ENCODE measurements at places on chromosomes 6 and 20.

GRCh38 chr6:65706436-65706835 is 590 bp downstream of the EYS start:
- DNase-seq = no peak

DNA sequence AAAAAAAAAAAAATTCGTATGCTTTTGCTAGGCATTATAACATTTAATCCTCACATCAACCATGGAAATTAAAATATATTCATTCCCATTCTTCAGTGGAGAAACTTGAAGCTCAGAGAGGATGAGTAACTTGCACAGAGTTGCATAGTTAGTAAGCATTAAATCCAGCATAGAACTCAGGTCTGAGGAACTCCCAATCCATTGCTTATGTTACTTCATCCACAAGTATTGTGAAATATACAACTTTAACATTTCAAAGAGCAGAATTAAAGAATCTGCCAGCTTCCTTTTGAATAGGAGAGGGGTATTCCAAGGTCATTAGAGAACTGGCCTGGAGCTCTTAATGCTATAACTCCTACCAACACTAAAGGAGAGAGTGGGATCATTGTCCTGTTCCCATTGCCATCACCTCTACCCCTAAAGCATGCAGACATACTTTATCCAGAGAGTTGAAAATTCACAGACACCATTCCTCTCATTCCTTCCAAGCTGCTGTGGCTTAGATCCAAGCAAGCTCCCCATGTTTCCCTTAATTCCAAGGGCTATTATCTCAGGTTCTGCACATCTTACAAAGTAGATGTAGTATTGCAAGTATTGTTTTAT is 91.9 kb downstream of the FLRT3 start:
- no peak for DNase-seq

DNA sequence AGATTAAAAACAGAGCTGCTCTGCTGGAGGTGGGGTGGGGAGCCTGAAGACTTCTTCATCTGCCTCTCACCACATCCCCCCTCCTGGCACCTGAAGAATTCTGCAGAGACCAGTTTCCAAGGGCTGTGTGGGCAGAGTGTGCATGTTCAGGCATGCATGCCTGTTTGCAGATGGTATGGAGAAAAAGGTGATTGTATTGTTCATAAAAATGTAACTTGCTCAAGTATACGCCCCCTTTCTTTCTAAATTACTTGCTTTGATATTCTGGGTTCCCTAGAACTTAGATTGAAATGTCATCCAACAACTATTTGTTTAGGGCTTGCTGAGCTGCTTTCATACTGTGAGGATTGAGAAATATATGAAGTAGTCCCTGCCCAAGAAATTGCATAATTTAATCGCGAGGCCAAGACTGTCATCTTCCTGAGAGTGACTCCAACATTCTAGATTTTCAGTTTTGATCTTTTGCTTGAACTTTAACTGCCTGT is 83.6 kb downstream of the LCA5 start:
- DNase-seq = no peak

DNA sequence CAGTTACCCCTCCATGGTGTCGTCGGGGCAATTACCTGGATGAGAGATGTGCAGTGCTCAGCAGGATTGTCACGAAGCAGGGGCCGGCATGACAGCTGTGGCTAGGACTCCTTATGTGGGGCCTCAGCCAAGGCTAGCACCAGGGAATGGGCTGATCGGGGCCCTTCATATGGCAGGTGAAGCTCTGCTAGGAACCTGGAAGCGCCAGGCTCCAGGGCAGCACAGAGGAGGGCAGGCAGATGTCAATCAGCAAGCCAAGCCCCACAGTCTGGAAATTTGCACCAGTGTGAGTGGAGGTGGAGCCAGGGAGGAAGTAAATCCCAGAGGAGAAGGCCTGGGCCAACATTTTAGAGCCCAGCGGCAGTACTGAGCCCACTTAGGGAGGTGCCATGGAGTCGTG is 21.2 kb downstream of the SYNDIG1 start:
- no peak for DNase-seq

DNA sequence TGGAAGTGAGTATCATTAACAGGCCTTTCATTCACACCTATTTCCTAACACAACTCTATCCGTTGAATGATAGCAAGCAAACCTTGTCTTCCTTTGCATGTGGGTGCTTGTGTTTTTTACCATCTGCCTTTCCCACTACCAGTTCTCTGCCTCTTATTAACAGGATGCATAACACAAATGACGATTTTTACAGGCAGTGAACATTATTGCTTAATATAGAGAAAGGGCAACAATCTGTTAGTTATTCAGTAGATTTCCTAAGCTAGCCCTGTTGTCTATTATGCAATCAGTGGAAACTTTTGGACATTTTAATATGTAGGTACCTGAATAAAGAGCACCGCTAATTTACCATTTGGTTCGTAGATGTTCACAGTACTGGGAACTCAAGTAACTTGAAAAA is 348.8 kb upstream of the PLCB4 start:
- DNase-seq = no peak

- DNase-seq = no peak
These were observed 51.8 kb upstream of the APCDD1L start for GRCh38 chr20:58566981-58567380.

DNA sequence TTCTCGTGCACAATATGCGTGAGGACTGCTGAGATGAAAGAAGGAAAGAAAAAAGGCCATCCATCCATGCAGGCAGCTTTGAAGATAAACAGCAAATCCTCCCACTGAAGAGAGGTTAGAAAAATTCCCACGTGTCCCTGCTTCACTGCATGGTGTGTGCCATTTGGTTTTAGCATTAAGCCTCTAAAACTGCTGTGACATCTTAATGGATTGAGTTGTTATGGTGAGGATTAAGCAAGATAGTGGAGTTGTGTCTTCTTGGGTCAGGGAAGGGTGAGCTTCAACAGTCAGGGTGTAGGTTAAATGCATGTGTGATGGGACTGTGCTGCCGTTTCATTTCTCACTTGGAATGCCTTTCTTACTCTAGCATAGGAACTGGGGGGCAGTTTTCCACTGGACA is 50.5 kb downstream of the ZNF831 start:
- DNase-seq = no peak

- no peak for DNase-seq
These were observed 5.7 kb downstream of the EDN3 start for GRCh38 chr20:59305908-59306655.

DNA sequence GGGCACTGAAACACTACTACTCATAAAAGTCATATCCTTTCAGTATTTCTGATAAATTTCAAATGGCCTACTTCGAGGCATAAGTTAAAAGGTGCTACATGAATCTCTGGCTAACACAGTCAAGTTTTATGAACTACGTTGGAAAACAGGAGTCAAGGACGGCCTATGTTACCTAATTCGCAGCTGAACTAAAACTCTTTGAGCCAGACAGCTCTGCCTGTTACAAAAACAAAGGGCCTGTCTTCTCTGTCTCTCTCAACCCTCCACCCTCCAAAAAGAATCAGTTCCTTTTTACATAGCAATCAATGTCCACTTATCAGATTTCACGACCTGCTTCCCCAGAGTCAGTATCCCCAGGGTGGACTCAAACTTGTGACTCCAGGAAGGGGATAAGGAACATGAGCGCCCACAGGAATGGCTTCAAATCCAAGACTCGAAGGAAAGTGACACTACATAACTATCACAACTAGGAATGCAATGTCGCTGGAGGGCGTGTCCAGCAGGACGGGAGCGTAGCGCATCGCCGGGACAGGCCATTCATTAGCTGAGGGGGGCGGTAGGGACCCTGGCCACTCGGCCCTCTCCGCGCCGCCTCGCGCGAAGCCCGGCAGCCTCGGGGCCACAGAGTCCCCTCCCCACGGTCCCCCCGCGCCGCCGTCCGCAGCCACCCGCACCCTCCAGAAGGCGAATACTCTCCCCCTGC is 591 bp downstream of the IBTK start:
- DNase-seq = no peak

- no peak for DNase-seq
These were observed 93.4 kb downstream of the ZMYND8 start for GRCh38 chr20:47263080-47263464.

DNA sequence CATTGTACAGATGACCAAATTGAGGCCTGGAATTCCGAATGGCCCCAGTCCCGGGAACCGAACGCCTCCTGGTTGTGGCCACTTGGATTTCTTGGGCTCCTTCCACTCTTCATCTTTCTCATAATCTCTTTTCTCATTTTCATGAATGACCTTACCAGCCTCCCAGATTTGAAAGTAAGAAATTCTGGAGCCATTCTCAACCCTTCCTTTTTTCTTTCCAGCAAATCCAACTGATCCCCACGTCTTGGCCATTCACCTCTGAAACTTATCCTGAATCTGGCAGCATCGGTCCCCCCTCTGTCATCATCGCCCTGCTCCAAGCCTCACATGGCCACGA is 5.9 kb upstream of the SLC12A5 start:
- DNase-seq = no peak

GRCh38 chr6:113564371-113565171 is 292.6 kb upstream of the MARCKS start:
- peak; percentile 14 for DNase-seq

DNA sequence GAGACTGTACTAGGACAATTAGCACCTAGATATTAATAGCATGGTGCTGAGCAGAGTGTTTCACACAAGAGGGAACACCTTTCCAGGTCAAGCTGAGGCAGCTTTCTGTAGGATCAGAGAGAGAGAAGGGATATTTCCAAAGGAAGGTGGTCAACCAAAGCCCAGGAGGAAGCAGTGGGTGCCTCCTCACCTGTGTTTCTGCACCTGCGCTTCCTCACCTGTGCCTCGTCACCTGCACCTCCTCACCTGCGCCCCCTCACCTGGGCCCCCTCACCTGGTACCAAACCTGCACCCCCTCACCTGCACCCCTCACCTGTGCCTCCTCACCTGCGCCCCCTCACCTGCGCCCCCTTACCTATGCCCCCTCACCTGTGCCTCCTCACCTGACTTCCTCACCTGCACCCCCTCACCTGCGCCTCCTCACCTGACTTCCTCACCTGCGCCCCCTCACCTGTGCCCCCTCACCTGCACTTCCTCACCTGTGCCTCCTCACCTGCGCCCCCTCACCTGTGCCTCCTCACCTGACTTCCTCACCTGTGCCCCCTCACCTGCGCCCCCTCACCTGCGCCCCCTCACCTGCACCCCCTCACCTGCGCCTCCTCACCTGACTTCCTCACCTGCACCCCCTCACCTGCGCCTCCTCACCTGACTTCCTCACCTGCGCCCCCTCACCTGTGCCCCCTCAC is 67.9 kb downstream of the TTLL2 start:
- DNase-seq = no peak

DNA sequence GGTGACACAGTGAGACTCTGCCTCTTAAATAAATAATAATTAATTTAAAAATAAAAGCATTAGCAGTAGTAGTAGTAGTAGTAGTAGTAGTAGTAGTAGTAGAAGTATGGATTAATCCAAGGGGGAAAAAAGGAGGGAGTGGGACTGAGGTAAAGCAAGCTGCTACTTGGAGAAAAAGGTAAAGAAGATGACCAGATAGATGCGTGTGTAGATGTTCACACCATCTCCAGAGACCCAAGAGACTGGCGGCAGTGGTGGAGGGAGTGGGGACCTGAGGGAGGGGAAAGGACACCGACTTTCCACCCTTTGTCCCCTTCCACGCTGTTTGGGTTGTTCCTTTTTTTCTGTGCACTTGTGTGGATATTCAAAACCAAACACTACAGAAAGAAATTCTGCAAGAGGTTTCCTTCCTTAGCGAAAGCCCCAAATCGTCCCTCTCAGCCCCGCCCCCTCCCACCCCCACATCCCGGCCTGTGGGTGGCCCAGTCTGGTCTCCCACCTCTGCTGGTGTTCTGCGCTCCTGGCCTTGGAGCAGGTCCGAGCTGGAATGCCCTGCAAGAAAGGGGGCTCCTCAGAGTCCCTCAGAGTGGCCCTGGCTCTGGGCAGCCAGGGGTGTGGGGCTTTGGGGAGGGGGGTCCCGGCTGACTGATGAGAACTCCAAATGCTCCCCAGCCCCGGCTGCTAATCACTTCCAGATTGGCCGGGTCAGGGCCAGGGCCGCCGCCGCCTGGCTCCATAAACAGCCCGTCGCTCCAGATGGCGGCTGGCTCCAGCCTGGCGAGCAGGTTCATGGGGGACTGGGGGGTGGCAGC is 60.2 kb downstream of the UBE2V1 start:
- no peak for DNase-seq

- no peak for DNase-seq
These were observed 227.2 kb upstream of the ASCC3 start for GRCh38 chr6:101108286-101108685.

DNA sequence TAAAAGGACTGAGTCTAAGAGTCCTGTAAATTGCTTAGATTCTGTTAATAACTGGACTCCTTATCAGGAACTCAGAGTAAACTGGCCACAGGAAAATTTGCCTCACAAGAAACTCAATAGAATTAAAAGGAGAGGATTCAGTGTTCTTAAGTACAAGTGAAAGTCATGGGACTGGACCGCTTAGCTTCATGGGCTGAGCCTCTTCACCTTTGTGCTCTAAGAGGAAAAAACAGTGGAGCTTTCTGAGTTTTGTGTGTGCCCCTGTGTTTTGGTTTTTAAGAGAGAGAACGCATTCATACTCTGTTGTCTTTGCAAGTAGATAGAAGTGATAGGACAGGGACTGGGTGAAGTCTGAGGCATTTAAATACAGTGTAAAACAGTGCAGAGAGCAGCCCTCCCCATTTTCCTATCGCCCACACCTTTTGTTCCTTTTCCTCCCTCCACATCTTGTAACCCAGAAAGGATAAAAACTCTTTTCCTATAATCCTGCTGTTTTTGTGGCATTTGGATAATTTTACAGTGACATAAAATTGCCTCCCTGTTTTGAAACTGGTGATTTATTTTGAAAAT is 49.6 kb downstream of the FOXO3 start:
- no peak for DNase-seq

DNA sequence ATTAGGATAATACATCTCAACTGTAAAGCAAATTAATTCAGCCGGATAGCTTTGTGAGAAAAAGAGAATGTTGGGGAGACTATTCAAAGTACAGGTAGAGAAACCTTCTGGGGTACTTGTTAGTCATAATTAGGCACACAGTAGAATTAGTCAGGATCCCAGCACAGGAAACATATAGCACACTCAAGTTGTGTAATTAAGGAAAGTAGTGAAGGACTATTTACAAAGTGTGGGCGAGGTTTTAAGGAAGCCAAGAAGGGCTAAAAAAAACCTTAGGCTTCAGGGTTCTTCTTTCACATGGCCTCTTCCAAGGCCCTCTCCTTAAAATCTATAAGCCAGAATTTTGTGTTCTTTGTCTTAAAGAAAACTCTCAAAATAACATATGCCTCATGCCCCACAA is 126.7 kb downstream of the RTN4IP1 start:
- no peak for DNase-seq

- DNase-seq = no peak
These were observed 156.3 kb upstream of the EPHA7 start for GRCh38 chr6:93575495-93576267.

GRCh38 chr6:39861663-39862062 is 69.5 kb downstream of the DAAM2 start:
- DNase-seq = no peak
